ENCODE measurements at places on chromosomes 3 and 15.

DNA sequence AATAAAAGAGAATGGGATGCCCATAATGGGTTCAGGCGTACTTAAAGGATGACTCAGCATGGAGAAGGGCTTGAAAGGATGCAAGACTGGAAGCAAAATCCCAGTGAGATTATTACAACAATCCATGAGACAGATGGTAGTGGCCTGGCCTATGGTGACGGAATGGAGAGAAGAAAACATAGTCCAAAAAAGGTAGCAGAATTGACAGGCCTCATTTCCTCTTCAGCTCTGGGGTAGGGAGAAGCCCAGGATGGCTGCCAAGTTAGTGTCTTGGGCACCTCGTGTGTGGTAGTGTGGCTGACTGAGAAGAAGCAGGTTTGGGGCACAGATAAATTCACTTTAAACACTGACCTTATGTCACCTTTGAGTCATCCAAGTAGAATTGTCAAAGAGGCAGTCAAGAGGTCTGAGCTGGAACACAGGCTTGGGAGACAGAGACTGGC is 18.1 kb downstream of the MB21D2 start:
- no peak for DNase-seq

- no peak for DNase-seq
Observed at GRCh38 chr3:127908202-127908601, 6.8 kb upstream of the KBTBD12 start.

DNA sequence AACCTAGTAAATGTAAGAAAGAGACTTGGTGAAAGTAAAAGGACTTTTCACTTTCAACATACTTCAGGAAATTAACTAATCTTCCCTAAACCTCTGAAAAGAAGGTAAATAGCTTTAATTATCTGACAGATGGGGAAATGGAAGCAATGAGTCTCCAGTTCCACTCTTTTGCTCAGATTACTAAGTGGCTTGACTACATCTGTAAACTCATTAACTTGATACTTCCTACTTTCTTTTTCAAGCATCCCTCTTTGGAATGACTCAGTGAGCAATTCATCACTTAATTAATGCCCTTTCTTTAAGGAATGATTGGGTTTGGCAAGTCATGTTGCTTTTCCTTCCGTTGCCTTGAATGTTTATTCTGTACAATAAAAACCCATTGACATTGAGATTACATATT is 234.2 kb downstream of the GRM7 start:
- no peak for DNase-seq

GRCh38 chr15:84668221-84668982 is 10.4 kb upstream of the NMB start:
- DNase-seq: no peak

- no peak for DNase-seq
Observed at GRCh38 chr3:161350916-161351315, 20.4 kb downstream of the SPTSSB start.

GRCh38 chr3:72659188-72659587 is 189.1 kb downstream of the SHQ1 start:
- no peak for DNase-seq

All from stimulated activated CD4-positive, alpha-beta T cell treated with anti-CD3 and anti-CD28 coated beads, TNF-alpha, amount 100 ng/mL, for 1 hour (primary cell).